NCI-H2107 (cell line): ENCODE measurements at places on chromosomes 7 and 10.

GRCh38 chr10:30821261-30821993 lies 191.9 kb upstream of the LYZL2 start:
- no peak for DNase-seq

- DNase-seq: no peak
These were observed 22.4 kb downstream of the MTURN start for GRCh38 chr7:30157204-30157603.

DNA sequence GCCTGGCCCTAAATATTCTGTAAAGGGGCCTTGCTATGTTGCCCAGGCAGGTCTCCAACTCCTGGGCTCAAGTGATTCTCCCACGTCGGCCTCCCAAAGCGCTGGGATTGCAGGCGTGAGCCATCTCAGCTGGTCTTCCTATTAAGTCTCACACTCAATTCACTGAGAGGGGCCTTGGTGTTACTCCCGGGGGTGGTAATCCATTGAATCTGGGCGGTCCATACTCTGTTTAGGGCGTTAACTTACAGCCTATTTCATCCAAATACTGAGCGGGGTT lies 665 bp upstream of the SRRT start:
- no peak for DNase-seq

DNA sequence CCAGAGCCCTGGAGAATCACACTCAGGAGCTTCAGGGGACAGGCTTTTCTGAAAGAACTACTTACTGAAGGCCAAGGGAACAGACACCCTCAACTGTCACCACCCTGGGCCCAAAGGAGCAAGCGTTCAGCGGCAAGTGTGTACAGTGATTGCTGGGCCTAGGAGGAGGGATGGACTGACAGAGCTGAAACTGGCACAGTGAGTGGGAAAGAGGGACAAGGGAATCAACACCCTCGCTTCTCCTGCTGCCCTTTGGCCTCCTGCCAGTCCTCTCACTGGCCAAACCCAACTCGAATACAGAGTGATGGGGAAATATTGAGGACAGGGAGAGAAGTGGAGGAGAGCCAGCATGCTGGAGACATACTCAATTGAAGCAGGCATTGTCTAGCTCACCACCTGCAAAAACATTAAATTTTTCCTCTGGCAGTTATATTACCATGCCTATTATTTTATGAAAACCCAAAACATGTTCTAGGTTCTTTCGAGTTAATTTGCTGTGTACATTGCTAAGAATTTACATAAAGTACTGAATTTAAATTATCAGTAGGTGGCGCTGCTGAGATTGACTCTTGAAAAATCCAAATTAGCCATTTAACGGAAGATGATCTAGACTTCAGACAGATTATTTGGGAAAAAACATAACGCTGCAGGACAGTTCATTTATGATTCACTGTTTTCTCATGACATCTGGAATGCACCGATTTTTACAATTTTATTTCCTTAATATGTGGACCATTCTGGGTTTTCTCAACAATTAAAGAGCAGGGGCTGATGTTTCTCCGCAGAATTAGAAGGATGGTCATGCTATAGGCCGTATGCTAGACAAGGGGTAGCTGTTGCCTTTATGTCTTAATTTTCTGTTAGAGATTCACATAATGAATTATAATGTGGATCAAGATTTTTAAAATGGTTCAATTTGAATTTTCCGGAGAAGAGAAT lies 14.7 kb upstream of the TMEM236 start:
- no peak for DNase-seq

DNA sequence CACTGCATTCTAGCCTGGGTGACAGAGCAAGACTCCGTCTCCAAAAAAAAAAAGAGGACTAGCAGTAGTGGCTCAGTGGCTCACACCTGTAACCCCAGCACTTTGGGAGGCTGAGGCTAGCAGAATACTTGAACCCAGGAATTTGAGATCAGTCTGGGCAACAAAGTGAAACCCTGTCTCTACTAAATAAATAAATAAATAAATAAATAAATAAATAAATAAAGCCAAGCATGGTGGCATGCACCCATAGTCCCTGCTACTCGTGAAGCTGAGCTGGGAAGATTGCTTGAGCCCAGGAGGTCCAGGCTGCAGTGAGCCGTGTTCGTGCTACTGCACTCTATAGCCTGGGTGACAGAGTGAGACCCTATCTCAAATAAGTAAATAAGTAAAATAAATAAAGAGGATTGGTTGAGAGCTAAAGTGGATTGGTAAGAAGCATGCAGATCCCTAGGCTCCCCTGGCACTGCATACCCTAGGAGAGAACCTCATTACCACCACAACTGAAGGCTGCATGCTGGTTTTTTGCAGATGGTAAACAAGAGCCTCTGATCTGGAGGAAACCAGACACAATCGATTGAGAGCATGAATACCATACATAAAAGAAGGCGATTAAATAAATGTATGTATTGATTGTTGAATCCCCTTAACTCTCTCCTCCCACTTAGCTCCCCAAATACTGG lies 163.2 kb downstream of the REEP3 start:
- DNase-seq: no peak

GRCh38 chr10:88385601-88386203 lies 197.4 kb downstream of the RNLS start:
- DNase-seq: no peak

- DNase-seq: no peak
These were observed 484.0 kb upstream of the GALNT17 start for GRCh38 chr7:70647801-70648498.

GRCh38 chr7:5295039-5296014 lies 12.6 kb downstream of the SLC29A4 start:
- DNase-seq: no peak

DNA sequence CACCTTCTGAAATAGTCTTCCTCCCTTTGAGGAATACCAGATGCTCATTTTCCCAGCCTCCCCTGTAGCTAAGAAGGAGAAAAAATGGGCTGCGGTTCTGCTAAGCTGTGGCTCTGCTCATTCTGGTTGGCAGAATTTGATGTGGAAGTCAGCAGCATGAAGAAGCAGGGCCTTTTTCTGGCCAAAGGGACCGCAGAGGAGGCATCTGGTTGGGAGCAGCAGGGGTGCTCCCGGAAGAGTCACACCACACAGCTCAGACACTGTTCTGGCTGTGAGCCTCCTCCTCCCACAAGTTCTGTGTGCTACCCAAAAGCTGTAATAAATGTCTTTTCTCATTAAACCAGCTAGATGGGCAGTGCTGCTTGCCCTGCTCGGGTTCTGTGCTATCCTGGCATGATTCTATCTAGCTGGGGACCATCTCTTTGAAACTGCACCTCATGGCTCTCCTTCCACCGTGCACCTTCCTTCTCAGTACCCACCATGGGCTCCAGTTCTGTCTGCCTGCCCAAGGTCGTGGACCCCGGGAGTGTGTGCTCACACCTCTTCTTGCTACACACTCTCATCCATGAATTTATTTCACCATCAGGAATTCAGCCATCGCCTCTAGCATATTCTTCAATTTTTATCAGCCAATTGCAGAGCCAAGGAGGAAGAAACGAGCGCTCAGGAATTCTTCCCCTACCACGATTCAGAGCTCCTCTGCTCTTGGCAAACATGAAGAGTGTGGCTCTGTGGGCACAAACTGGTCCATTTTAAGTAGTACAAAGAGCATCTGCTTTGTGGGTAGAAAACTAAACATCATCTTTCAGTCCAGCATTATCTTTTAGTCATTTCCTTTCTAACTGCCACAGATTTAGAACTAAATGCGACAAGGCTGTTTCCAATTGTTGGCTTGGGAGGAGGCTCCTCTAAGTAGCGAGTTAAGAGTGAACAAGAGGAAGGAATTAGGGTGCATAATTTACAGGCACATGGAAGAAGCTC lies 76.9 kb downstream of the FAM171A1 start:
- no peak for DNase-seq

- DNase-seq: no peak
These were observed 99.5 kb downstream of the VTI1A start for GRCh38 chr10:112546474-112546873.

- DNase-seq: no peak
These were observed 9.5 kb upstream of the C10orf71 start for GRCh38 chr10:49289480-49289879.

DNA sequence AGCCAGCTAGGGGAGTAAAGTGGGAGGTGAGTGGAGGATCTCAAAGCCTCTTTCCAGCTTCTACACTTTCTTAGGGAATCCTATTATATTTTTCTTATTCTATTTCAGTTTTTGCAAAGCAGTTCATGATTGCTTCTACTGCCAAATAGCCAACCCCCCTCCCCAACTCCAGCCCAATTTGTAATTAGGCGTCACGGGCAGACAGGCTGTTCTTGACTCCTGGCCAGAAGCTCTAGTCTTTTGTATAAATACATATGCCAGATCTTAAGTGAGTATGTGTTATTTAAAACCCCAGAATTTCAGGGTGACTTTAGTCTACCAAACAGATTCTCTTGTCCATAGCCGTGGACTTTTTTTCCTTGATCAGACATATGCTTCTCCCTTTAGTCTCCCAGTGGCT lies 255.2 kb downstream of the BUB3 start:
- DNase-seq: no peak

- no peak for DNase-seq
These were observed 69.4 kb downstream of the AMZ1 start for GRCh38 chr7:2757361-2757903.
